Stimulated activated CD8-positive, alpha-beta memory T cell treated with anti-CD3 and anti-CD28 coated beads, Interleukin-12 subunit alpha, Interleukin-12 subunit beta, amount 100 ng/mL, for 4 hours (primary cell): ENCODE measurements at places on chromosomes 7 and 10.

GRCh38 chr7:80298201-80298600, 163.6 kb downstream of the GNAI1 start:
- no peak for DNase-seq

GRCh38 chr10:51389415-51390321, 309.7 kb downstream of the CSTF2T start:
- DNase-seq = no peak

DNA sequence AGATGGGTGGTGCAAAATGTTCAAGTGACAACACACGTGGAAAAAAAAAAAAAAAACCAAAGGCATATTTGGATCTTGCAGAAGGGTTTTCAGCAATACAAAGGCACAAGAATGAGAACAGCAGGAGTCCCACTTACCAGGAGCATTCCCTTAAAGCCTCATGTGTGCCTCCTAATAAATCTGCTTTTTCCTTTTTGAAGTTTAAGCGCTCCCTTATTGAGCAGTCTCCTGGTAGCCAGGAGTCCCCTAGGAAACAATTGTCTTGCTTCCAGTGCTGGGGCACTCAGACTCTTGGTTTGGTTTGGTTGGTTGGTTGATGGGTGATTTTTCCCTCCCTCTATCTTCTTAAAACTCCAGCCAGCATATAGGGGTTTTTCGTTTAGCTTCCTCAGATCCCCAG, 321.8 kb upstream of the NFE2L3 start:
- no peak for DNase-seq

DNA sequence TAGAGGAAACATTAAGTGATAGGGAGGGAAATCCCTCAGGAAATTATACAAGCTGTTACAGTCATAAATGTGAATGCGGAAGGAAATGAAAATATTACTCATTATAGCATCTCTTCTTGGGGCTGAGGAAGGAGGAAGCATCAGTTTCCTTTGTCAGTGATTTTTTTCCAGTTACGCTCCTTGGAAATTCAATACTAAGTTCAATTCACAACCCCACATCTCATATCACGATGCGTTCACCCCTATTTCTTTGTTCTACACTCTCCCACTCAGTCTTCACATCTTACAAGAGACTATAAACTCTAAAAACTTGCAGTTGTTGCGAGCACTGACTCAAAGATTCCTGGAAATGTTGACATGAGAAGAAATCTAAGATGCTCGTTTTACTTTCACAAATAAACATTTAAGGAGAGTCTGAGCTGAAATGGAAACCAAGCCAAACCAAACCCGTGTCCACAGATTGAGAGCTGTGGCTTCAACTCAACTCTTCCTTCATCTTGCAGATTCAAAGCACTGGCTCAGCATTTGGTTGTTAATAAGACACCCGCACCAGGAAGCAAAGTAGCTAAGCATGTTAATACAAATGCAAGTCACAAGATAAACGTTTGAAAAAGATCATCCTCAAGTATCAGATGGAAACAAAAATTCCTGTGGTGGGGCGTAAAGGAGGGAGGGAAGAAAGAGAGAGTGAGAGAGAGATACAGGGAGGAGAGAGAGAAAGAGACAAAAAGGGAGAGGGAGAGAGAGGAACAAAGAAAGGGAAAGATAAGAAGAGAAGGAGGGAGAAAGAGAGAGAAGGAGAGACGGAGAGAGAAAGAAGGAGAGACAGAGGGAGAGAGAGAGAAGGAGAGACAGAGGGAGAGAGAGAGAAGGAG, 150.0 kb upstream of the RSU1 start:
- no peak for DNase-seq

DNA sequence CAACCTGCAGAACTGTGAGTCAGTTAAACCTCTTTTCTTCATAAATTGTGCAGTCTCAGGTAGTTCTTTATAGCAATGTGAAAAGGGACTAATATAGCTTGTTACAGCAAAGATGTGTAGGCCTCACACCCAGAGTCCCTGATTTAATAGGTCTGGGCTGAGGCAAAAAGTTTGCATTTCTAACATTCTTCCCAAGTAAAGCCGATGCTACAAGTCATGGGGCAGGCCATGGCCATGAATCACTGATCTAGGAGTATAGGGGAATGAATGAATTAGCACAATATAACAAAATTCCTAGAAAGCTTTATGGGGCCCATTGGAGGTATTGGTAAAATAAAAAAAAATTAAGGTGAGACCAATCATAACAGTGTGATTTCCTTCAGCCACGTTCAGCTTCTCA, 11.5 kb upstream of the AASS start:
- DNase-seq = no peak
